Neural crest cell (in vitro differentiated cells): ENCODE measurements at places on chromosomes 11 and 22.

DNA sequence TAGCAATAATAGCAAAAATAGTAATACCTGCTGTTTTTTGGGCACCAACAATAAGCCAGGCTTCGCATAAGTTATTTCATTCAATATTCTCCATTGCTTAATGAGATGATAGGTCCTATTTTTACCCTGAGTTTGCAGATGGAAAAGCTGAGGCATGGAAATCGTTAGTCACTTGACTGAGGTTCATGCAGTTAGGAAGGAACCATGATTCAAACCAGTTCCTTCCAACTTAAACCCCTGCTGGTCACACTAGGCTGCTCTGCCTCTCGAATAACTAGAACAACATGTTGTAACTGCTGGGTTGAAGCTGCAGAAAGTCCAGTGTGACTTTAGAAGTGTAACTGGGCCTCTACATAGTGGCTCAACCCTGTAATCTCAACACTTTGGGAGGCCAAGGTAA lies 69.3 kb downstream of the SEZ6L start:
- no peak for DNase-seq

DNA sequence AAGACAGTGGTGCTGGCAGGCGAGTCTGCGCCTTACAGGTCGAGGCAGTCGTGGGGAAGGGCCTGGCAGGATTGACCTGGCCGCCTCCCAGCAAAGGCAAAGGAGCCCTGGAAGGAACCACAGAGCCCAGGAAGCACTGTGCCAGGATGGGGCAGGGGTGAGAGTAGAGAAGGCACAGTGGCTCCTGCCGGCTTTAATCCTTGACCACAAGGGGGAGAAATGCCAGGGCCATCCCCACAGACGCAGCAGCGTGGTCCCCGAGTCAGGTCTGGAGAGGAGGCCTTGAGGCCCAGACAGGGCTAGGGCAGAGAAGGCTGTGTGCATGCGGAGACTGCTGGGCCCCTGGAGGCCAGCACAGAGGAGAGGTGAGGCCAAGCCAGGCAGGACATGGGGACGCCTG lies 9.9 kb upstream of the NDUFS8 start:
- no peak for DNase-seq

- DNase-seq: no peak
Observed at GRCh38 chr11:36567694-36568093, at the start of gene RAG1. TSS of gene RAG1 (plus strand) at chr11:36568007. CDS start at chr11:36573305, 5,298 bp downstream.

GRCh38 chr11:102840018-102840417 lies 3.4 kb downstream of the MMP3 start:
- no peak for DNase-seq
